ENCODE measurements at places on chromosomes 3 and 15.

DNA sequence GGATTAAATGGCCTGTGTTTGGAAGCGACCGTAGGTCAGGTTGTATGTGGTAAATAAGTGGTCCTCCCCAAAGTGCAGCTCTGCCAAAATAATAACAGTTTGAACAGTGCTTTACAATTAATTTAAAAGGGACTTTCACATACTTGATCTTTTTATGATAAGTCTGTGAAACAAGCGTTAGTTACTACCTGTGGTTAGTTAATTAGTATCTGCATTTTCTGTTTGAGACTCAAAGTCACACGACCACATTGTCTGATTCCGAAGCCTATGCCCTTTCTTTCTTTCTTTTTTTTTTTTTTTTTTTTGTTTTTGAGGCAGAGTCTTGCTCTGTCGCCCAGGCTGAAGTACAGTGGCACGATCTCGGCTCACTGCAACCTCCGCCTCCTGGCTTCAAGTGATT lies 45.1 kb downstream of the ATG7 start:
- DNase-seq, result no peak

DNA sequence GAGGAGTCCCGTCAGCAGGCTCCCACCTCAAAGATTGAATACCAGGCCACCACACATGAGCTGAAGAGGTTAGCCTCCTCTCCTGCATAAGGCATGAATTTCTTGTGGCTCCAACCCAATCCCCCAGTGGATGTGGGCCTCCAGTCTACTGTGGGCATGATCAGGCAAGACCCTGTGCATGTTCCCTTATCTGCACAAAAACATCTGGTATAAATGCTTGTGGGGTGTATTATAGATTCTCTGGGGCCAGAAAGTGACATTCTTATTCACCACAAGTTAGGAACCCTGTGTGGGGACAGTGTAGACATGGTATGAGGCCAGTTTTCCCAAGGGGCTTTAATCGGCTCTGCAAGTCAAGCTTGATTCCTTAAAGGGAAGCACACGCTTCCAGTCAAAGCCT lies 18.2 kb upstream of the UBP1 start:
- no peak for DNase-seq

GRCh38 chr3:107913701-107914100 lies 177.1 kb downstream of the CD47 start:
- DNase-seq, result no peak

DNA sequence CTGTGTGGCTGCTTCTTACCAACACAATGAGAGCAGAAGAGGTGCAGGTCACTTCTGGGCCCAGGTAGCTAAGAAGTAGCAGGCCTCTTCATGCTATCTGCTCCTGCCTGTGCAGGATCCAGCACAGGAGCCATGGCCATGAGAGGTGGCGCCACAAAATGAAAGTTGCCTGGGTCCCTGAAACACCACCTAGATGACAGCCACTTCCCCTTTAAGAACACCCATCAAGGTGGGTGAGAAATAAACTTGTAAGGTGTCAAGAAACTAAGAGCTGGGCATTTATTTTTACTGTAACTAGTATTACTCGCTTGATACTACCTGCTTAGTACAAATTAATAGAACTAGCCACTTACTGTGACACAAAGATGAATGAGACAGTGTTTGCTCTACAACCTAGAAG lies 484.6 kb upstream of the TBL1XR1 start:
- DNase-seq, result no peak

DNA sequence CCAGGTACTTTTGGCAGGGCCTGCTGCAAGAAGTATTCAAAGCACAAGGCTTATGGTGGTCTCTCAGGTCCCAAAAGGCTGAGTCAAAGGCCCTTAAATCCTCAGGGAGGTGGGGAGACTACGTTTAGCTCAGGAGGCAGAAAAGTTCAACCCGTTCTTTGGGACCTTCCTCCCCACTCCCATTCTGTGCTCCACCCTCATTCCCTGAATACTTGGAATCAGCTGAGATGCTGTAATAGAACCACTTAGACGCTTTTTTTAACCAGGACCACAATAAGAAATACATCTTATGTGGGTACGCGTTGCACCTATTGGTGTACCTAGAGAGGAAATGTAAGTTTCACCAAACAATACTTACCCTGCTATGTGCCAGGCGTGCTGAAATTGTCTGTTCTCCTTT lies 58.0 kb downstream of the FAM174B start:
- DNase-seq, result no peak
